GM04503 (cell line): ENCODE measurements at places on chromosomes 5 and 9.

DNA sequence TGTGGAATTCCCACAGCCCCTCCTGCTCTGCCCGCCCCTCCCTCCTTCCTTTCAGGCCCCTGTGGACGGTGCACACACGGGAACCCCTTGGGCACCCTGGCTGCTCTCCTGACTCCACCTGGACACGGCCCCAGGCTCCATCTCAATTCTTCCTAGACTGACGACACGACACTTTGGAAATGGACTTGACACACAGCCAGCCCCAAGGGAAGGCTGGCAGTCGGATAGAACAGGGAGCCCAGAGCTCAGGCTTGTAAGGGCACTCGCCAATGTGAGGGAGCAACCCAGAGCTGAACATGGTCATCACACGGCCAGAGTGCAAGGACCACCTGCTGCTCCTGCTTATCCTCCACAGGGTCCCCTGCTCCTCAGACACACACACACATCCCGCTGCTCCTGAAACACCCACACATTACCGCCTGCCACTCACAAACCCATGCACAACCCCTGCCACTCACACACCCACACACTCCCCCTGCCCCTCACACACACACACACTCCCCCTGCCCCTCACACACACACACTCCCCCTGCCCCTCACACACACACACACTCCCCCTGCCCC is 8.9 kb downstream of the SLC9A3 start:
- no peak for DNase-seq

GRCh38 chr9:95018099-95018936 is 291.8 kb downstream of the AOPEP start:
- peak; percentile 94 for DNase-seq

- no peak for DNase-seq
Measured at GRCh38 chr9:133248726-133249295, 26.2 kb downstream of the ABO start.

DNA sequence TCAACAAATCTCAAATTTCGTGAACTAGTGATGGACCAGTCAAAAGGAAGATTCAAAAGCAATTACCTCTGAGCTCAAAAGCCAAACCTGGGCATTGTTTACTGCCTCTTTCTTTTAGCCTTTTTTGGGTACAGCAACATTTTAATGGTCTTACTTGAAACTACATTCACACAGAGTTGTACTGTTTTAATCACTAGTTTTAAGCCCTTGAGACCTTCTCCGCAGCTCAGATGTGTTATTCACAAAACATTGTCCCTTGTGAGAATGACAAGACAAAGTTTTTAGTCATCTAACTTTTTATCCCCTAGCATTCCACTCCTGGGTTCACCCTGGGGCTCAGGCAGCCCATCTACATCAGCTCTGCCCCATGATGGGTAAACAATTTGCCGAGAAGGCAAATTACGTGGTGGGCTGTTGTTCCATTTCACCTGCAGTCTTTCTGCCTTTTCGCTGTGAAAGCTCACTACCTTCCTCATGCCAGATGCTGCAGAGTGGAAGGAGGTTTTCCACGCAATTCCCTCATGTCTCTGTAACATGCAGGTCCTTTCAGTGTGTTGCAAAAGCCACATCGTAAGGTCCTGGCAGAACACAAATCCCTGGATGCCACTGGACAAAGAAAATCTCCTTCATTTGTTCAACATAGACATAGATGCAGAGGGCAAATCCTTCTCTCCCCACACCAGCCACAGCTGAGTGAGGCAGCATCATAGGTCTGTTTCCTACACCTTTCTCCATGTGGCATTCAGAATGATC is 175.7 kb downstream of the EBF1 start:
- DNase-seq = no peak

GRCh38 chr5:135242021-135242865 is 156.8 kb downstream of the MACROH2A1 start:
- peak; percentile 67 for DNase-seq

- DNase-seq = no peak
Measured at GRCh38 chr5:87137283-87137682, 130.4 kb upstream of the RASA1 start.

GRCh38 chr5:56900858-56901578 is 8.4 kb upstream of the SETD9 start:
- no peak for DNase-seq

- no peak for DNase-seq
Measured at GRCh38 chr5:81948349-81948748, 23.5 kb upstream of the ATG10 start.

DNA sequence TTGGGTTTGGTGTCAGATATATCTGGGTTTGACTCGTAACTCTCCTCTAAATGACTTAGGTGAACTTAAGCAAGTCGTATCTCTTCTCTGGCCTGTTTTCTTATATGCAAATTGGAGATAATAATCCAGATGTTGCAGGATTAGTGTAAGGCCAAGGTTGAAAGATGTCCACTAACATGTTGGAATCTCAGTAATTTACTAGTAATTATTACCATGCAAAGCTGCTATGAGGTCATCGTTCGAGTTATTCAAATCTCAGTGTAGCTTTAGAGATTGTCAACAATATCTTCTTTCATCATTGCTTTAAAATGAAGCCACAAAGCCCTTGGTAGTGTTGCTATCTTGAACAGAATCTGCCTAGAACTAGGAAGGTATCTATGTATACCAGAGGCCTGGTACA is 437.7 kb upstream of the KLF4 start:
- no peak for DNase-seq

DNA sequence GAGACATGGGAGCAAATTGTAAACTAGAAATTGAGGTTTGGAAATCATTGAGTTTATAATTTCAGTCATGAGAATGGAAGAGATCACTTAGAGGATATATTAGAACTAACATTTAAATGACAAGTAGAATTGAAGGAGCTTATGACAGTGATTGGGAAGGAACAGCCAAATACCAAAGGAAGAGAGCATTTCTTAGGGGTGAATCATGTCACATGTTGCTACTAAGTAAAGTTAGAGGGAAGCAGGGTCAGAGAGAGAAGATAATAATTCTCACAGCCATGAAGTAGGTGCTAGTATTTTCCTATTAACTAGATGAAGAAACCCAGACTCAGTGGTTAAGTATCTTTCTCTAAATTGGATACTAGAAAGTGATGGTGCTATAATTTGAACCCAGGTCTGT is 59.3 kb downstream of the COMMD10 start:
- DNase-seq = peak; percentile 1

DNA sequence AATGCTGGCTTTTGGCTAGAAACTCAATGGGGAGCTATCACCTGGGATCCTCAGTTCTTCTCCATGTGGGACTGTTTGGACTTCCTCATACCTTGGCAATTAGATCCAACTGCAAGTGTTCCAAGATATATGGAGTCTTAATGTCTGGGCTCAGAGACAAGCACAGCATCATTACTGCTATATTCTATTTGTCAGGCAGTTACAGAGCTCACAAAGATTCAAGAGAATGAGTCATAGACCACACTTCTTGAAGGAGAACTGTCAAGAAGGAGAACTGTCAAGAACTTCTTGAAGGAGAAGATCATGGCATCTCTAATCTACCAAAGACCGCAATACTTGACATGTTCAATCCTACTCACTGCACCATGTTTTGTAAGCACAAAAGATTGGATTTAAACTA is 106.8 kb upstream of the NREP start:
- DNase-seq = no peak

- no peak for DNase-seq
Measured at GRCh38 chr9:134349936-134350335, 23.7 kb downstream of the RXRA start.

DNA sequence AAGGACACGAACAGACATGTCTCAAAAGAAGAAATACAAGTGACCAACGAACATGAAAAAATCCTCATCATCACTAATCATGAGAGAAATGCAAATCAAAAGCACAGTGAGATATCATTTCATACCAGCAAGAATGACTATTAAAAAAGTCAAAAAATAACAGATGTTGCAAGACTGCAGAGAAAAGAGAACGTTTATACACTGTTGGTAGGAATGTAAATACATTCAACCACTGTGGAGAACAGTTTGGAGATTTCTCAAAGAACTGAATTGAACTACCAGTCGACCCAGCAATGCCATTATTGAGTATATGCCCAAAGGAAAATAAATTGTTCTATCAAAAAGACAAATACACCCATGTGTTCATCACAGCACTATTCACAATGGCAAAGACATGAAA is 45.7 kb downstream of the FXN start:
- DNase-seq = no peak

DNA sequence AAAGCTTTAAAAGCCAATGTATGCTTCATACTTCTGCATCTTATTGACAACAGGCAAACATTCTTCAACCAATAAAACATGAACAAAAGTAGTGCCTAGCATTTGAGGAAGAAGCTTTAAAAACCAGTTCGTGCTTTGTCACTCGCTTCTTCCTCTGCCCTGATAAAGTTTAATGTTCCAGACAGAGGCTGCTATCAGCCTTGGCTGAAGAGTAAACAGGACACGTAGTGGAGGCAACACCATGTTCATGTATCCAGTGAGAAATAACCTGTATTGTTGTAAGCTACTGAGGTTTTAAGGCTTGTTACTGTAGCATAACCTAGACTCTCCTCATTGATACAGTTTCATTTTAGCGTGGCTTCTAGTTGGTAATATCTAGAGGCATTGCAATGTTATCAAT is 3.2 kb upstream of the FUBP3 start:
- DNase-seq = no peak

GRCh38 chr9:109506097-109506712 is 8.1 kb upstream of the PTPN3 start:
- DNase-seq = no peak

- DNase-seq = no peak
Measured at GRCh38 chr9:93117924-93118862, 15.9 kb downstream of the NINJ1 start.

- peak; percentile 54 for DNase-seq
Measured at GRCh38 chr5:169160405-169160901, 140.5 kb downstream of the SLIT3 start.

DNA sequence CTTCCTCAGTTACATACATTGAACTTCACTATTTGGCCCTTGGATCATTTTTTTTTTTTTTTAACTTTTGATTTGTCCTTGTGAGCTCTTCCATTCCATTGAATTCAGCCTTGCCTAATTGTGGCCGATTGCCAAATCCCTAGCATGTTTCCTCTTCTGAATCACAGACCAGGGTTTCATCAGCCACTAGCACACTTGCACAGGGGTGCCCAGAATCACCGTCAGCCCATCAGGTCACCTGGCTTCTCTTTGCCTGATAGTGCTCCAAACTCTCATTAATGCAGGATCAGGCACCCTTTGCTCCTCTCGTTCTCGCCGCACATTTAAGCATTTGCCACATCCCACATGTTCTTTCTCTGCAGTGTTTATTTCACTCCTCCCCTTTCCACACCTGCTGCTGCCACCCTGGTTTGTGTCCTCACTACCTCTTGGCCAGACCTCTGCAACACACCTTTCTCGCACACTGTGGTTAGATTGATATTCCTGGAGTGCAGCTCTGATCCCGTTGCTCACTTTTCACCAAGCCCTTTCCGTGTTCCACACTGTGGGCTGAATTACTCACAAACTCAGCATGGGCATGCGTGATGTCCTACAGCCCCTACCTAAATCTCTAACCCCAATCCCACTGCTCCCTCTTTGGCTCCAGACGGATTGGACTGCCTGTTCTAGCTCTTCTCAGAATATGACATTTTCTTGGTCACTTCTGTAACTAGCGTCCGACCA is 9.8 kb downstream of the PIK3R1 start:
- no peak for DNase-seq

DNA sequence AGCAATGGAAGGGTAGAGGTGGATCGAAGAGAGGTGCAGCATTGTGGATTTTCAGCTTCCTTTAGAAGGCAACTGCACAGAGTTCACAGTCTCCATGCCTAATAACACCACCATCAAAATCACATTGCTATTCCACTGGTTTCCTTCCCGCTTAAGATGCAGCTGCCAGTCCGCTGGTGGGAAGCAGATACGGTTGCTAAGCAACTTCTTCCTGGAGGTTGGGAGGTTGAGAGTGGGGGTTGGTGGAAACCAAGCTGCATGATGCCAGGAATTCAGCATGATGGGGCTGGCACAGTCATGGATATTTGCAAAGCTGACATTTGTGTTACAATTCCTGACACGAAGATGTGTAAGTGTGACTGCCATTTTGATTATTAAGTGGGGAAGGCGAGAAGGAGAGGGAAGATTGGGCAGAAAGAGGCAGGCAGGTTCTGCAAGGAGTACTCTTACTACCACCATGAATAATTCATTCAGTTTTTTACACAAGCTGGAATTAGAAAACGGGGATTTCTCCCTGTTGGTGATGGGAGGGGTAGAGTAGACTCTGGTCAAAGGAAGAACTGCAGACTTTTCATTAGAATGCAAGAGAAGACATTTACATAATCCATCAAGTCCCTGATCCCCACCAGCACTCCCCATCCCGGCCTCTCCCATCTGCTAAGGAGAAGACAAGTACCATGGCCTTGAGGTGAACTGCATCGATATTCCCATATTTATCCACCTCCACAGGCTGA is 87.5 kb downstream of the GLDC start:
- DNase-seq = no peak

DNA sequence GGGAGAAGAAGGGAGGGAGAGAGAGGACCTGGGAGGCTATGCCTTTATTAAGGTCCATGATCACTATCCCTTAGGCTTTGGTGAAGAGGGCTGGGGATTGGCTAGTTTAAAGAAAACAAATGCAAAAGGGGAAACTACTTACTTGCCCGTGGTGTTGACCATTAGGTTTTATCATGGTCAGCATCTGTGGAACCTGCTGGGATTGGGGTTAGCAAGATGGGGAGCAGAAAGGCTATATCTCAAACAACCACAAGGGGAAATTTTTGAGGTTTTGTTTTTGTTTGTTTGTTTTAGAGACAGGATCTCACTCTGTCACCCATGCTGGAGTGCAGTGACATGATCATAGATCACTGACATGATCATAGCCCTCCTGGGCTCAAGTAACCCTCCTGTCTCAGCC is 9.0 kb upstream of the RAD23B start:
- no peak for DNase-seq

GRCh38 chr5:5617024-5617423 is 194.5 kb downstream of the ICE1 start:
- no peak for DNase-seq

DNA sequence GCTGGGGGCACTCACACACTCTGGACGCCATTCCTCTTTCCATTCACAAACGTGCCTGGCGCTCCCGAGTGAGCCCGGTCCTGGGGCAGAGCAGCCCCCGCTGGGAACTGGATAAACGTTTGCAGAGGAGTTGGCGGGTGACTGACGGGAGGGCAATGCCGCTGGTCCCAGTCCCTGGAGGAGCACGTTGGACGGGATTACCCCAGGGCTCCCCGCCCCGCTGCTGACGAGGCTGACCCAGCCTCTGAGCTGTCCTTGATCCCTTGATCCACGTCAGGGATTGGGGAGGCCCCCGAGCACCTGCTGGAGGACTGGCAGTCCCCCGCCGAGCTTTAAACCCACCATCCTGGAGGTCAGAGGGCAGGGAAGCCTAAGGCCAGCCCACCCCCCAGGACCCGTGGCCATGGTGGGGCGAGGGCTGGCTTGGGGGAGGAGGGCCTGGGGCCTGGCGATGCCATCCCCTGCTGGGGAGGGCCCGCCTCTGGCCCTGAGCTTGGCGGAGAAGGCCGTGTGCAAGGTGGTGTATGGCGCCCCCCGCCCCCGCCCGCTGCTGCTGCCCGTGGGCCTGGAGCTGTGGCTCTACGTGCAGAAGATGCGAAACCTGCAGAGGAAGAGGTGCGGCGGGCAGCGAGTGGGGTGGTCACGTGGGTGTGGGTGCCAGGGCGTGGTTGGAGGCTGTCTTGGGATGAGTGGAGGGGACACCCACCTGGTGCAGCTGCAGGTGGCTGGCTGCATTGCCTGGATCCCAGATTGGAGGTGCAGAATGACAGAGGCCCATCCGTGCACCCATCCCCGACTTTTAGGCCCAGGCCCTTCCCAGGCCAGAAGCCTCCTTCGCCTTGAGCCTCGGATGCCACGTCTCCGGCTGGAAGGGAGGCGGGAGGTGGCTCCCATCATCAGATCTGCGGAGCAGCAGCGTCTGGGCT is 4.5 kb downstream of the GPSM1 start:
- no peak for DNase-seq
